HuH-7 (cell line): ENCODE measurements at places on chromosomes 5 and 9.

GRCh38 chr5:3905521-3905920 is 309.9 kb downstream of the IRX1 start:
- DNase-seq, result no peak

DNA sequence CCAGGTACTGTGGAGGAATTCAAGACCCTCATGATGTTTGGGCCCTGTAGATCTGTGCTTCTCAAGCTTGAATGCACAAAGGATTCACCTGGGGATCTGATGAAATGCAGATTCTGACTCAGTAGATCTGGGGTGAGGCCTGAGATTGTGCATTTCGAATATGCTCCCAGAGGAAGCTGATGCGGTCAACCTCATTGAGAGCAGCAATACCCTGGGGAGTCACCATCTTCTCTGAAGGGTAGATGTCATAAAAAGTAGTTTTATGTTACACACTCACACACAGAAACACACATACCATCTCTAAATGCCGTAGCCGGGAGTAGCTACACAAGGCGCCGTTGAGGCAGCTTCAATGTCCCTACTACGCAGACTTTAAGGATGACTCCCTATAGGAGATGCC is 55.8 kb upstream of the CPEB4 start:
- no peak for DNase-seq

DNA sequence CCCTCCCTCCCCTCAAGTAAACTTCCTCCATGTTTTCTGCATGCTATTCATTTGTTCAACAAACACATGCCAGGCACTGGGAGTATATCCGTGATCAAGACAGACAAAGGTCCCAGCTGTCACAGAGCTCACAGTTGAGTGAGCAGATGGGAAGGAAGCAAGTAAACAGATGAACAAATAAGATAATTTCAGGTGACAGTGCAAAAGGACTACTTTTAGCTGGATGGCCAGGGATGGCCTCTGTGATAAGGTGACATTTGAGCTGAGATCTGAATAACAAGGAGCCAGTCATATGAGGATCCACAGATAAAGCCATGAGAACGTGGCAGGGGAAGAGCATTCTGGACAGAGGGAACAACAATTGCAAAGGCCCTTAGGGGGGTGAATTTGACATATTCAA is 121.7 kb upstream of the RAD23B start:
- DNase-seq, result no peak

DNA sequence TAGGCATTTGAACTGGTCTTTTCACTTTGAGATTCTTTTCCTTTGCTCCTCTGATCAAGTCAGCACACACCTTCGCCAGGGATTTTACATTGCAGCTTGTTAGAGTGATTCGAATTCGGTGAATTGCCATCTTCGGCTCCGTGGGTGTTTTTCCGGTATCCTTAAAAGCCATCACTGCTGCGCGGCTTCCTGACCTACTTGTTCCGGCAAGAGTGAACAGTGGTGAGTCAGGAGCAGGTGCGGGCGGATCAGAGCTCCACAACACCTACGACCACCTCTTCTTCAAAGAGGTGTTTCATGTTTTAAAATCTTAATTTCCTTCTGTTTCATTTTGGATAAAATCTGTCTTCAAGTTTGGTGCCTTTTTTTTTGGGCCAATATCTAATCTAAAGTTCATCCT is 134.6 kb downstream of the TMC1 start:
- DNase-seq, result no peak

DNA sequence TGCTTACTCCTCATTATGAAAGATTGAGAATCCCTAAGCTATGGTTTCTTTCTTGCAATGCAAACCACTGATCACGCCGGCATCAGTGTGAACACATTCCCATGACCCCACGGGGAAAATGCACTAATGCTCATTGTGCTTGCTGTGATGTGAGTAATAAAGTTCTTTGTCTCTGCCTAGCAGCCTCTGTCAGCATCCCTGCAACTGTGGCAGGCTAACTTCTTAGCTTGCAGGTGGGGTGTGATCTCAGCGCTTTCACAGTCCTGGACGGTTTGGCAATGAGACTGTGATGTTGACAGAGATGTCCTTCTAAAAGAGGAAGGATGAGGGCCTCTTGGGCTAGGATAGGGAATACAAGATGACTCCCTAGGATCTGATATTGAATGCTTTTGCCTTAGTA is 1218.7 kb downstream of the EFNA5 start:
- peak; percentile 1 for DNase-seq

- no peak for DNase-seq
These were observed 311.5 kb downstream of the COX7C start for GRCh38 chr5:86929123-86929766.

- DNase-seq, result no peak
These were observed 183.1 kb downstream of the C9orf50 start for GRCh38 chr9:129437626-129438323.

- DNase-seq, result no peak
These were observed 2222.7 kb upstream of the WWC1 start for GRCh38 chr5:166068547-166069335.

DNA sequence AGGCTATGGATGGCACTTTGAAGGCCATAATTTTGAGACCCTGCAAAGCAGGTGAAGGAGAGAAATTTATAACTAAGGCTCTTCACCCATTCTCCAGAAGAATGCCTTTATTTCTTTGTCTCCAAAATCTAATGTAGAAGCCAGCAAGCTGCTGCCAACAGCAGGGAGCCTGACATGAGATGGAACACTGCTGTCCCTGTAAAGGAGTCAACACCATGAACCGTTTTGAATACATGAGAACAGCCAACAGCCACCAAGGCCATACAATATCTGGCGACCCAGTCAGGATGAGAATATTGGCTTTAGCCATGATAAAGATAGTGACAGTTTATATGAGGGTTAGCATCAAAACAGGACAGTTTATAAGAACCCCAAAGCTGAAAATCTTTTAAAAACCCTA is 121.2 kb upstream of the LIFR start:
- DNase-seq, result no peak

DNA sequence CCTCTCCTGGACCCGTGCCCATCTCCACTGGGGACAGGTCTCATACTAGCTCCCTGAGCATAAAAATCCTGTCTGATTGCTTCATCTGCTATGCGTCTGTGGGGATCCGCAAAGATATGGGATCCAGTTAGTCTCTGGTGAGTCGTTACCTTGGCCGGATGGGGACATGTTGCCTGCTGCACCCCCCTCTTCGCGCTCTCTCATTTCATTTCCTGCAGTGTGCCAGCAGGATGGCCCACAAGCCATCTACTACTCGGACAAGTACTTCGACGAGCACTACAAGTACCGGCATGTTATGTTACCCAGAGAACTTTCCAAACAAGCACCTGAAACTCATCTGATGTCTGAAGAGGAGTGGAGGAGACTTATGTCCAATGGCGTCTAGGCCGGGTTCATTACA is 17.0 kb upstream of the CEP78 start:
- no peak for DNase-seq

- DNase-seq, result no peak
These were observed 123.9 kb downstream of the TENT4A start for GRCh38 chr5:6837095-6837494.

- no peak for DNase-seq
These were observed 182.2 kb downstream of the TMC1 start for GRCh38 chr9:72703574-72703973.

GRCh38 chr5:32476891-32477290 is 32.4 kb upstream of the ZFR start:
- no peak for DNase-seq

- DNase-seq, result no peak
These were observed 94.4 kb upstream of the BASP1 start for GRCh38 chr5:17123010-17123409.

GRCh38 chr5:28734396-28734795 is 1696.0 kb upstream of the CDH9 start:
- no peak for DNase-seq

GRCh38 chr5:141746395-141746794 is 64.4 kb upstream of the ARAP3 start:
- no peak for DNase-seq

- peak; percentile 56 for DNase-seq
These were observed 1.9 kb downstream of the GCNT4 start for GRCh38 chr5:75050415-75050814.

DNA sequence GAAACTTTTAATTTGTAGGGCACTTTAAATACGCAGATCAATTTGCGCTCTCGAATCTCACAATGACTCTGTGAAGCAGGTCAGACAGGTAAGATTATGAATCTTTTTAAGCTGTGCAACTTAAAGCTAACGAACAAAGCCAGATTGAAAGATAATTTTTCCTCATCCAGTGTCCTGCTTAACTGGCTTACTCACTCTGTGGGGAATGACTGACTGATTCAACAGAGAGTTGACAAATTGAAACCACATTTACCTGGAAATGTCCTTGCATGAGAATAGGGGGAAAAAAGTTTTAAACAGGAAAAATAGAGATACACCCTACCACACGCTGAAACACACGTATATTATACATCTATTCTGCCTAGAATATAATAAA is 187.9 kb downstream of the MAN2A1 start:
- DNase-seq, result no peak

- DNase-seq, result no peak
These were observed 167.6 kb downstream of the YIPF5 start for GRCh38 chr5:144002876-144003275.

- peak; percentile 78 for DNase-seq
These were observed at the start of gene OLFML2A for GRCh38 chr9:124776954-124777648. Gene OLFML2A (plus strand): TSS chr9:124777133. CDS start chr9:124777271, 138 bp downstream.

DNA sequence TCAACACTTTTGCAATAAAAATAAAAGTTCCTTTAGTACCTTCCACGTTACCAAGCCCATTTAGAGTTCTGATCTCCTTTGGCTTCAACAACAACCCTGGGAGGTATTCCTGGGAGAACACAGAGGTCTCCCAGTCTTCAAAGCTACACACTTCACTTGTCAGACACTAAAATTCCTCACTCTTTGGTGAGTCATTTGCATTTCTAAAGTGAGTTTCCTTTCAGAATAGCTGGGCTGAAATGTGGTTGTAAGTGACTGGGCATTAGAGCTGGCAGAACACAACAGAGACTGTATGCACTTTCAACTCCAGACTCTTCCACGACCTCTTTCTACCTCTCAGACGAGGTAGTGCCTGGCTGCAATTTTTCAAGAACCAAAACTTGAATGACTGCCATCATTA is 11.5 kb upstream of the F2RL1 start:
- DNase-seq, result no peak

DNA sequence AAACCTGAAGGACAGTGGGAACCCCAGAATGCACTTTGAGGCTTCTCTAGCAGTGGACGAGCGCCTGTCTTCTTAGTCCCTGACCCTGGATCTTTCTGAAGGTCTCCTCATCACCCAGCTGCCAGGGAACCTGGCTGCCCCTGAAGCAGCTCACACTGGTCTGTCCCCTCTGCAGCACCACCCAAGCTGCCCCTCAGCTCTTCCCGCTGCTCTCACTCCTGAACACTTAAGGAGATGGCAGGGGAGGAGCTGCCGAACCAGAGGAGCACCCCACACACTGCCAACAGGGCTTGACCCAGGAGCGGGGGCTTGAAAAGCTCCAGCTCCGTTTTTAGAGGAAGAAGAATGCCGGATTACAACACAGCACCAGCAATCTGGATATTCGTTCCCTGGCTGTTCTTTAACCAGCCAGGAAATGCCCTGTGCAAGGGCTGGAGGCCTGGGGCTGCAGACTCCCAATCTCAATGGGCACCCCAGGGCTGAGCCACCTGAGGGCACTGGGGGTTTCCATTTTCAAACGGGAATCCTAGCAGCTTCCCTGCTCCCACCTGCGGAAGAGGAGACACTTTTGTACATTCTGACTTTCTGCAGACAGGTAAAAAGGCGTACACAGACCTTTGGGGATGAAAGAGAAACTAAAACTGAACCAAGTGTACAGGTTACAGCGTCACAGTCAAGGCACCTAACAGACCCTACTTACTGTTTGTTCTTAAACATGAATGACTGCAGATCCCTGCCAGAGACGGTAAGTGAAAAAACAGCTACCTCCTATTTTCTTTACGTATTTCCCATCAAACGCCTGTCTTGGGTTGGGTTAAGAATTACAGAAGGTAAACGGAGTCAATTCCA is 36.3 kb downstream of the GOLM1 start:
- DNase-seq, result peak; percentile 45

GRCh38 chr9:114614373-114614772 is 3.3 kb downstream of the TMEM268 start:
- no peak for DNase-seq

GRCh38 chr9:32906213-32906612 is 95.2 kb downstream of the APTX start:
- DNase-seq, result no peak

- no peak for DNase-seq
These were observed 32.5 kb upstream of the RAB14 start for GRCh38 chr9:121233906-121234831.

DNA sequence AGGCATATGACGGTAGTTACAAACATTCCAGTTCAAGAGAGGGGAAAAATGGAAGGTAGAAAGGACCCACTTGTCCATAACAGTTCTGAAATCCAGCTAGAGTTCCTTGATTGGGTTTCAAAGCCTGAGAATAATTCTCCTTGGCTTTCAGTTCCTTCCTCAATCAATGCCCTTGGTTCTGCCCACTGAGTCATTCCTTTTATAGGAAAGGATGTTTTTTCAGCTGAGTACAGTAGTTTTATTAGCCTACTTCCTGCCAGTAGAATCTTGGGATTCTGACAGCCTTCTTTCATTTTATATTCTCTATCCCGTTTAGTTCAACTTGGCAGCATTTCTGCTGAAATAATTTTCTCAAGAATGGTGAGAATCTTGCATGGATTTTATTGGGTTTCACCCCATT is 386.9 kb upstream of the SMC2 start:
- no peak for DNase-seq

DNA sequence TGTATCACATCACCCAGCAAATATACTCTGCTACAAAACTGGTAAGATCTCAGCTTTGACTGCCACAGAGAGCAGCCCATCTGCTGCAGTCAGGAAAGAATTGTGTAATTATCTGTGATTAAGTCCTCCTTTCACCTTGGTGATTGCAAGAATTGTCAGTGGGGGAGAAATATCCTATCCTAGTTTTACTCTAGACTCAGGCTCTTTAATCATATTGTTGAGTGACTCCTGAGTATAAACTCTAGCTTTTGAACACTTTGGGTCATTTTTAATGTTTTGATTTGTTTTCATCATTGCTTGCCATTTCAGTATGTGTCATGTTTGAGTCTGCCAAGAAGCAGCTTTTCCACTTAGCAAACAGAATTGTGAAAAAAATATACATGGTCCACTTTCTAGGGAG is 32.1 kb downstream of the VCAN start:
- no peak for DNase-seq

- no peak for DNase-seq
These were observed 35.0 kb downstream of the ARL15 start for GRCh38 chr5:54275361-54275760.

DNA sequence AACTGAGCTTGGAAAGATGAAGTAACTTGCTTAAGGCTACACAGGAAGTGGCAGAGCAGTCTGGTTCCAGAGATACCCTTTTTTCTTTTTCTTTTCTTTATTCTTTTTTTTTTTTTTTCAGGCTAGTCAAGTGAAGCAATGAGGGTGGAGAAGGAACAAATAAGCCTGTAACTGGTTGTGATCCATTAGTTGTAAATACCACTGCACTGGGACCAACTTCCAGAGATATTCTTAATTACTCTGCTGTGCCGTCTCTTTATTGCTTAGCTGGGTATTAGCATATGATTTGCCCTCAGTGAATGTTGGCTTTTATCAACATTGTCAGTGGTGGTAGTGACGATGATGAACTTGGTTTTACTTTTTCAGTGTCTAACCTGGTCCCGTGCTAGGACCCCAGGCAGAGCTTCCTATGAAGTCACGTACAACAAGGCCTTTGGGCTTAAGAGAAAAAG is 26.7 kb downstream of the LNPEP start:
- DNase-seq, result no peak
